ENCODE measurements at places on chromosomes 1 and 21.

DNA sequence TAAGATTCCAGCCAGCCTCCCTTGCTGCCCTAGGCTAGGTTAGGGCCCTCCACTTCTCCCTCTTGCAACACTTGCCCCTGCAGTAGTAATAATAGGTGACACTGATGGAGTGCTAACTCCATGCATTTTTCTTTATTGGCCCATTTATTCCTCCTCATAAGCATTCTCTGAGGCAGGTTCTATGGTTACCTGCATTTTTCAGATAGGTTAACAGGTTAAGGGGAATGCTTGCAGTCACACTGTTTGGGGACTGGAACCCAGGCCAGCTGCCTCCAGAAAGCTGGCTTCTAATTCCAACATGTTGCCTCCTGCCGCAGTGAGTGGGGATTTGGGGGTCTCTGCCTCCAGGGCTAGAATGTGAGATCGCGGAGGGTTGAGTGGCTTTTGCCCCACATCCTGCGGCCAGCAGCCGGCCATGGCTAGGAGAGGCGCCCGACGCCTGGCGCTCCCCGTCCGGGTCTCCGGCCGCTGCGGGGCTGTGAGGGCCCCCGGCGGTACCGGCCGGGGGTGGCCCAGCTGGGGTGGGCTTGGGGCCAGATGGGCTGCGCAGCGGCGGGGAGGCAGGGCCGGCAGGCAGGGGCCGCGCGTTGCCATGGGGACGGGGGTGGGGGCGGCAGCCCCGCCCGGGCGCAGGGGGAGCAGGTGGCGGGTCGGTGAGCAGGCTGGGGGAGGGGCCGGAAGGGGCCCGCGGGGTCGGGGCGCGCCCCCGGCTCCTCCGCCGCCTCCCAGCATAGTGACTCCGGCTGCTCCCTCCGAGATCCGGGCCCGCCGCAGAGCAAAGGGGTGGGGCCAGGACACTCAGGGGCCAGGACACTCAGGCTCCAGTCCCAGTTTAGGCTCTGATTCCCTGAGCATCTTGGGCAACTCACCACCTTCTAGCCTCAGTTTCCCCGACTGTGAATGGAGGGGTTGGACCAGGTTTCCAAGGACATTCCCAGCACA lies 68.4 kb upstream of the SSBP3 start:
- no peak for DNase-seq

DNA sequence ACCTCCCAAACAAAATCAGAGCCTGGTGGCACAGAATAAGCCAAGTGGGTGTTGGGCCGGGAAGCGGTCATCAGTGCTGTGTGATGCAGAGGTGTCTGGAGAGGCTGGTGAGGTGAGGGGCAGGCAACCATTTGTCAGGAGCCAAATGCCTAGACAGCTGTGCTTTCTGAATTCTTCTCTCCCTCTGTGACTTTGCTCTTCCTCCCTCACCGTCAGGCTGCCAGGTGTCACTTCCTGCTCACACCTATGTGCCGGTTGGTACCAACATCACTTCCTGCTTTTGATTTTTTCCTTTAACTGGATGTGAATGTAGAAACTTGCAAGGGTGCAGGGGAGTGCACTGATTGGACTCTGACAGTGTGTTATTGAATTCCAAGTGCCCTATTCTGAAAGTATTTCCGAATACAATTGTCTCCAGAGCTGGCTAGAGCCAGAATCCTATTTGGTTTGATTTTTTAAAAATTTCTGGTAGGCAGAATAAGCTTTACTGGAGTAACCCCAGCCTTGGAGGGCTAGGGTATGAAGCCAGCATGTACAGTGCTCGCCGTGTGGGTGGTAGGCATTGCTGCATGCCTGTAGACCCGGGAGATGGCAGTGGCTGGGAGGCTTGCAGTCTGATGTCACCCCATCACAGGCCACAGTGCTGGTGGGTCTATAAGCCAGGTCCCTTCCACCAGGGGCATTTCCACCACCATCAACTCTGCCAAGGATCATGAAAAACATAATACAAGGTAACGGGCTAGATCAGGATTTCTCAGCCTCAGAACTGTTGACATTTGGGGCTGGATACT lies 210.9 kb downstream of the KAZN start:
- no peak for DNase-seq

DNA sequence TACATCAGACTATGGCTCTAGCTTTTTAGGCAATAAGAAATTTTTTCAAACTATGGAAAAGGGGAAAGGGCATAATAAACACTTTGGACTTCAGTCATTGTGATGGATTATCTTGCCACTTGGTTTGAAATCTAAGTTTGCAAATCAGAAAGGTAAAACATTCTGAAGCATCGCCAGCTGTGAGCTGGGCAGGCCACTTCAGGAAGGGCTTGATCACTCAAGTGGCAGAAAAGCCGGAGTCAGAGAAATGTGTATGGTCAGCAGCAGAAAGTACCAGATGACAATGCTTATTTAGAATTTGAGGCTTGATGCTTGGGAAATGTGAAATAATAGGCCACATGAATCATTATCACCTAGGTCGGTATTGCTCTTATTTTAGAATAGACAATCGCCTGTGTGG lies 79.7 kb downstream of the ZNF648 start:
- DNase-seq, result no peak

GRCh38 chr1:27868932-27869718 lies 3.2 kb upstream of the THEMIS2 start:
- DNase-seq, result no peak

DNA sequence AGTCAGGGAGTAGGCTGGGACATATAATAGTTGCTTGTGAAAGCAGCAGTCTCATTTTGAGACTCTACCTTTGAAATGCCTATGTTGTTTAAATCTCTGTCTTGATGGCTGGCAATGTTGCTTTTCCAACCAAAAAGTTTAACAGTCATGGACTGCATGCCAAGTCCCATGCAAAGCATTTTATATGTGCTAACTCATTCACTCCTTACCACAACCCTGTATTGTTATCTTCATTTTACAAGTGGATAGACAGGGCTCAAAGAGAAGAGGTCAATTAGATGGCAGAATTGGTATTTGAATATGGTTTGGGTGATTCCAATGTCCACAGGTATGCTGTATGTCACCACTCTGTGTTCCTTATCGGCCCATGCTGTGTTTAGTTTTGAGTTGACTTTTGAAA lies 331.4 kb upstream of the USP24 start:
- DNase-seq, result no peak

- no peak for DNase-seq
Observed at GRCh38 chr1:167697667-167698141, 24.1 kb upstream of the MPZL1 start.

DNA sequence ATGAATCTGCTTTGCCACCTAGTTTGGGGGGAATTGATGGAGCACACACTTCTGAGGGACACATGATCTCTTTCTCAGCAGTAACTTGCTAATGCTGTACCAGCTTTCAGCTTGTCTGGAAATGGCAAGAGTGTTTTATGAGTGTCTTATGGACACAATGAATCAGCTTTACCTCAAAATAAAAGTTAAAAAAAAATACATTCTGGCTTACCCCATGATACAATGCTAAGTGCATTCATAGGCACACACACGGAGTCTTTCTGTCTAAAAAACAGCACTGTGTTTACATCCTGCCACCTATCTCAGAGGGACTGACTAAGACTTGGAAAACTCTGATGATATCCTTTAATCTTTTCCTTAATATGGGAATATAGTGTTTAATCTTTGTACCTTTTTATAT lies 455.5 kb upstream of the ADAMTS5 start:
- no peak for DNase-seq

DNA sequence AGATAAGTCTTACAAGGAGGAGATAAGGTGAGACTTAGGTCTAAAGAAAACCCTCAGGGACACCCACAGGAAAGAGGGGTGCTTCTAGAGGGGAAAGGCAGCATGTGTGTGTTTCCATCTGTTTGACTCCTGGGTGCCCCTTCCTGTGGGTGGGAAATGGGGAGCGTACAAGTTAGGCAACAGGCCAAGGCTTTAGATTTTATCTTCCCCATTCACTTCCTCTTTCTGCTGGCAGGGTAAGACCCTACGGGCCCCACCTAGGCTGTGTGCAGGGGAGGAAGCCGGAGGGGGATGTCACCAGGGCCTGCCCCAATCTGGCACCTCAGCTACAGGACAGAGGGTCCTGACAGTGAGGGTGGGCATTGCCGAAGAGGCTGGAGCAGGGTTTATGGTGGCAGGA lies 2.5 kb upstream of the OLIG1 start:
- DNase-seq, result no peak

DNA sequence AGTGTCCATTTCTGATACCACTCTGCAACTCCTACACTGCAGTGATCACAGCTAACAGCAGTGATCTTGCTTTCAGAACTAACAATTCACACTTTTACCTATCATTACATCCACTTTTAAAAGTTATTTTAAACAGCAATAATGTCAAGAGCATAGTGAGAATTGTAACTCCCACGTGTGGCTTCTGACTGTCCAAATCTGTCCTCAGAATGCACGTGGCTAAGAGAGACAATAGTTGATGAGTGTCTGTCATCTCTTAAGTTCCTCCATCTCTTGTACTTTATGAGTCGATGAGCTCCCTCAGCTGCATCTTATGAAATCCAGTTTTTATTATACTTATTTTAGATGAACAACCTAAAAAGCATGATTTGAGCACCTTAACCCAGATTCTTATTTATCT lies 16.5 kb upstream of the CFHR5 start:
- DNase-seq, result no peak

GRCh38 chr1:9207715-9208114 lies 26.9 kb upstream of the H6PD start:
- no peak for DNase-seq

DNA sequence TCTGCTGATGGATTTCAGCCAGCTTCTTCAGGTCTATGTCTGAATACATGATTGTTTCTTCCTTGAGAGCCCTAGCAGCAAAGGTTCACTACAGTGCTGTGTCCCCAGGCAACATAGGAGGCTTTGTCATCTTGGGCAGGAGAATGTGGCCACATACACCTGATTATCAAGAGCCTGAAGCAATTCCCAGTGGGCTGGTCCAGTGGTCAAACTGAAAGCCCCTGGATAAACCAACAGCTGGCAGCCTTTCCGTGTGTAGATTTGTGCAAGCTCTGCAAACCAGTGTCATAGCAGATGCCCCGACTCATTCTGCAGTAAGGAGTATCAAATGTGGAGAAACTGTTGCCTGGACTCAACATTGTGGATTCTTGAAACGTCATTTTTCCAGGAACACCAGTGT lies 2.3 kb upstream of the GIPC2 start:
- no peak for DNase-seq

DNA sequence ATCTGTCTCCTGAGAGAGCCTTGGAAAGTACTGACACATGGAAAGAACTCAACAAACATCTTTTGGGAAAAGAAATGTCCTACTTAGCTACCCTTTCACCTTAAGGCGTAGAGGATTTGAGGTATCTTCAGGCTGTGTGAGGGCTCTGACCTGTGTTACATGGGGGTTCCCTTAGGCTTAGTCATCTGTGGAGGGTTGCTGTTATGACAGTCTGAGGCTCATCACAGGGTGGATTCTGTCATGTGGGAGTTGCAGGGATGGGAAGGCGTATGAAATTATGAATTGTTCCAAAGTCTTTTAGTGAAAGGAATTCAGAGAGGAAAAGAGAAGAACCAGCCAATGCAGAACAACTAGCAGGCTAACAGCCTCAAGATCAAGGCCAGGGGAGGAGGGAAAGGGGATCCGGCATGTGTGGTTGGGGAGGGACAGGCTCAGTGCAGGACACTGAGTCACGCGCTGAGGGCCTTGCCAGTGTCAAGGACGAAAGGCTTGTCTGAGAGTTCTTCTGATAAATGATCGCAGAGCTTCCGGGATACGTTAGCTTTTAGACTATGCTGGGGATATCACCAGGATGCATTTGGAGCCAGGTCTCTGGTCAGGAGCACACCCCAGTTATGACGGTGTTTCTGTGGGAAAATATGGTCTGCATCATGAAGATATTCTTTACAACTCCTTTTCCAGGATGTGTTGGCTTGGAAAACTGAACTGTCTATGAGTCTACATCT lies 24.6 kb upstream of the PLA2G2C start:
- no peak for DNase-seq

DNA sequence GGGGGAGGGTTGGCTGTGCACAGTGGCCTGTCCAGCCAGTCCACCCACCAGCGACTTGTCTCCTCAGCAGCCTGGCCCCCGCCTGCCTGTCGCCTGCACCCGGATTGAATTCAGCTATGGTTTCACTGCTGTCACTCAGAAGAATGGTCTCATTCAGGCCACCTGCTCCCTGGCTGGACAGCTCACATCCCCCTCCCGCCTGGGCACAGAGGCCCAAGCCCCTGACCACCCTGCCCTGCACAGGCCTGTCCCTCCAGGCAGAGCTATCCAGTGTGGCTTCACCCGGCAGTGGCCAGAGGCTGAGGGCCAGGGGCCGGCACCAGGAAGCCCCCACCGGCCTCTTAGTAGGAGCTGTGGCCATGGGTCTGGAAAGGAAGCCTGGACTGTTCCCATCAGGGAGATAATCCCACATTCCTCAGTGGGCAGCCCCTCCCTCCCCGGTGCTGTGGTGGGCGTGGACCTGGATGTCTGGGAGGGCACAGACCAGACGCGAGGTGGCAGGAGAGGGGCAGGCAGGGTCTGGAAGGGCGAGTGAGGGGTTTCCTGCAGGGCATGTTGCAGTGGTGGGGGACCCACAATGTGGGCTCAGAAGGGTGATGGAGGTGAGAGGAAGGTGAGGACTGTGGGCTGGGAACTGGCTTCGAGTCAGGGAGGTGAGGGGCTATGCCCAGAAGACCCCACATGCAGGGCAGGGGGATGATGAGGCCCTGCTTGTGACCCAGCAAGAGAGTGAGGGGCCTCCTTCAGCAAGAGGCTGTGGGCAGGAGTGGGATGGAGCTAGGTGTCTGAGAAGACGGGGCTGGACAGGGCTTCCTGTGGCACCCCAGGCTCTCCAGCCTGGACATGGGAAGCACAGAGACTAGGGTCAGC lies 30.4 kb downstream of the WNT9A start:
- DNase-seq, result no peak

Measured in hepatic stellate cell (primary cell).